Kidney glomerular epithelial cell (primary cell): ENCODE measurements at places on chromosomes 6 and 20.
A peak's percentile ranks its signal among the peaks of the same experiment; 100 is the strongest.

DNA sequence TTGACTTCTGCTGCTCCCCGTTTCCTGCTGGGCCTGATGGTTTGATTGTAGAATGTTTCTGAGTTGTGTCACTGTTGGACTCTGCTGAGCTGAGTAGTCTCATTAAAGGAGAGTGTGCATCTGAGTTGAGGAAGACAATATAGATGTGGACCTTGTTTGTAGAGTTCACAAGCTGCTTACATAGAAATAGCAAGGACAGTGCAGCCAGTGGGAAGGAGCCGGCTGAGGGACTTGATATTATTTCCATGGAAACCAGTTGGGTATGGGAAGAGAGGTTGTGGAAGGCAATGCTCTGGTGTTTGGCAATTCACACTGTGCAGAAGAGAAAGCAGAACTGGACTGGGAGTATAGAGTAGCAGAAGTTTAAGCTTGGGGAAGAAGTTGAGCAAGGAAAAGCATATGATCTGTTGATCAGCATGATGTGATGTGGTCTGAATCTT is 14.8 kb downstream of the IGF2R start:
- DNase-seq: no peak

- DNase-seq: no peak
Measured at GRCh38 chr20:46838011-46838410, 56.6 kb upstream of the EYA2 start.

DNA sequence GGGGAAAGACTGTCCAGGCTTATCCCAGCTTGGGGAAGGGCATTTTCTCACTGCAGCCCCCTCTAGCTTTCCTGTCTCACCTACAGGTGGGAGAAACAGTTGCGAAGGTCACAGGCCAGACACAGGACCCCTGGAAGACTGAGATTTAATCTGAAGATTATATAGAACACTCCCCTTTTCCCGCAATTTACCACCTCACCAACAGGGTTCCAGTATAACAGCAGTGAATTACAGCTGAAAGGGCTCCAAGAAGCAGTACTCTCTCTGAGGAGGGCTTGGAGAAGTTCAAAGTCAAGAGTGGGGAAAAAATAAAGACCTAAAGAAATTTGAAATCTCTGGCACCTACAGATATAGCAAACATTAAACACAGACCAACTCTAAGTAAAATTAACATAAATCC is 111.9 kb downstream of the ANKRD60 start:
- no peak for DNase-seq

GRCh38 chr6:164345327-164345726 is 930.8 kb downstream of the QKI start:
- no peak for DNase-seq

DNA sequence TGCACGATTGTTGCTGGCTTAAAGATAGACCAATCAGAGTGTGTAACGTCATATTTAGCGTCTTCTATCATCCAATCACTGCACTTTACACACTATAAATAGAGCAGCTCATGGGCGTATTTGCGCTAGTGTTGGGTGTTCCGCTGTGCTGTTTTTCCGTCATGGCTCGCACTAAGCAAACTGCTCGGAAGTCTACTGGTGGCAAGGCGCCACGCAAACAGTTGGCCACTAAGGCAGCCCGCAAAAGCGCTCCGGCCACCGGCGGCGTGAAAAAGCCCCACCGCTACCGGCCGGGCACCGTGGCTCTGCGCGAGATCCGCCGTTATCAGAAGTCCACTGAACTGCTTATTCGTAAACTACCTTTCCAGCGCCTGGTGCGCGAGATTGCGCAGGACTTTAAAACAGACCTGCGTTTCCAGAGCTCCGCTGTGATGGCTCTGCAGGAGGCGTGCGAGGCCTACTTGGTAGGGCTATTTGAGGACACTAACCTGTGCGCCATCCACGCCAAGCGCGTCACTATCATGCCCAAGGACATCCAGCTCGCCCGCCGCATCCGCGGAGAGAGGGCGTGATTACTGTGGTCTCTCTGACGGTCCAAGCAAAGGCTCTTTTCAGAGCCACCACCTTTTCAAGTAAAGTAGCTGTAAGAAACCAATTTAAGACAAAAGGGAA is 57.9 kb downstream of the TRIM38 start:
- DNase-seq: peak; percentile 91

- peak; percentile 49 for DNase-seq
Measured at GRCh38 chr6:144106206-144106605, 10.8 kb upstream of the SF3B5 start.

DNA sequence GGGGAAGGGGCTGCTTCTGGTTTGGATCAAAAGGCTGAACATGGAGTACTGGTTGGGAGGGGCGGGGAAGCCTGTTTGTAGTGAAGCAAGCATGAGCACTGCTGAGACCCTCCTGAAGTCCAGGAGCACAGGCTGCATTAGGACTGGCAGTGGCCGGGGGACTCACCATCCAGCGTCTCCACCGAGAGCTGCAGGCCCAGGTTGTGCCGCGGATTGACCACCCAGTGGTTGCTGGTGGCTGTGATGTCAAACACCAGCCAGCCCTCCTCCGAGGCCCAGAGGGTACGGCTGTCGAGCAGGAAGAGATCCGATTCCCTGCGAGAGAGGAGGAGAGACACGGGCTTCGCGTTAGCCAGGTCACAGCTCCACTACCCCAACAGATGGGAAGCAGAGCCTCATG is 64.1 kb downstream of the BMP7 start:
- DNase-seq: no peak
